Stimulated activated CD4-positive, alpha-beta T cell treated with anti-CD3 and anti-CD28 coated beads, Interleukin-12 subunit alpha, Interleukin-12 subunit beta, amount 100 ng/mL, for 4 hours (primary cell): ENCODE measurements at places on chromosomes 2 and 18.

GRCh38 chr2:43519643-43520221 is 76.1 kb downstream of the THADA start:
- DNase-seq, result no peak

DNA sequence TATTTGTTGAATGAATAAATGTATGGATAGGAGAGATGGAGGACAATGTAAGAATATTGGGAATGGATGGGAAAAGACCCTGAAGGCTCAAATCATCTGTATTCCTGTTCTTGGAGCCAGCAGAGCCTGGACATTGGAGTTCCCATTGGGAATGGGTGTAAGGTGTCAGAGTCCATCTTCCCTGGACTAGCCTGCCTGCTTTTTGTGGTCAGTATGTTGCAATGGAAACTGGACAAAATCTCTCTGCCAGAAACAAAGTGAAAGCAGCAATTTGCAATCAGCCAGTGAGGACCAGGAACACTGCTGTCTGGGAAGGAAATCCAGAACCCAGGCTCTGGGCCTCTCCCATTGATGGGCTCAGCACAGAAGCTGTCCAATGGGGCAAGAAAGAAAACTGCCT is 83.5 kb upstream of the SKOR2 start:
- no peak for DNase-seq

GRCh38 chr2:127596311-127597045 is 49.5 kb upstream of the GPR17 start:
- no peak for DNase-seq

GRCh38 chr18:54075689-54076088 is 148.8 kb downstream of the MBD2 start:
- no peak for DNase-seq

- no peak for DNase-seq
Observed at GRCh38 chr2:102262216-102263129, 48.9 kb upstream of the IL1RL1 start.

GRCh38 chr2:26613241-26614215 is 27.6 kb downstream of the CIB4 start:
- DNase-seq, result no peak

DNA sequence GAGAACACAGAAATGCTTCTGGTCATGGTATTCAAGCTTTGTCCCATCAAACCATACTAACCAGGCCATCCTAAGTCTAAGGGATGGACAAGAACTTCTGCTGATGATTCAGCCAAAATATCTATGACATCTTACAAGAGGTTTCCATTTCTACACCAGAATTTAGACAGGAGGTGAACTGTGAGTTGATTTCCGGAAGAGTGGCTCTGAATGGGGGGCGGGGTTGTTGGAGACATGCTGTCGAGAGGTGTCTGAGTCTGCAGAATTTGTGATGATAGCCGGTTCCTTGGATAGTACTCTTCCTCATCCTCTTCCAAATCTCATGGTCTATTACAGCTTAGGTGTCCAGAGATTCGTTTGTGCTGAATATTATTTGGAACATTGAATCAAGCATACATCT is 408.7 kb upstream of the TCF4 start:
- no peak for DNase-seq

- DNase-seq, result no peak
Observed at GRCh38 chr2:229087267-229087666, 183.8 kb downstream of the PID1 start.

DNA sequence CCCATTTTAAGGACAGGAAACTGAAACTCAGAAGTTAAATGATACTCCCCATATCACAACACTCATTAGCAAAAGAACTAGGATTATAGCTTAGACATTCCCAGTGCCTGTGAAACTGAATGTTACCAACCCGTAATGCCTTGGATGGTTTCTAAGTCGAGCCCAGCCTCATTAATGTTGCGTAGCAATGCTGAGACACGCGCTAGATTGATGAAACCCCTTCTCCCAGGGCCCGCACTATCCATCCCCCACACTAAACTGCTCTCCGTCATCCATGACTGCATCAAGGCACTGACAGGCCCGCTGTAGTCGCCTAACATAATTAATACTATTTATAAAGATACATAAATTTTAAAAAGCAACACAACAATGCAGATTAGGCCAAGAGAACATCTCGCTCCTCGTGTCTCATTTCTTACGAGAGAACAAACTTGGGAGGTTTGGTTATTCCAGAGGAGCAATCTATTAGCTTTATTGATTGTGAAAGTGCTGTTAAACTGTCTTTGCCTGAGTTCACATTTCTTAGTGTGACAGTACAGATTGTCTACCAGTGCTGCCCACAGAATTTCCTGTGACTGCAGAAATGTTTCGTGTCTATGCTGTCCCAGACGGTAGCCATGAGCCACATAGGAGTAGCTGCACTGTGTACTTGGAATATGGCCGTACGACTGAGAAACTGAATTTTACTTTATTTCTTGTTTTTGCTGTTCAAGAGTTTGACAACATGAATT is 312.2 kb upstream of the RAB12 start:
- no peak for DNase-seq

DNA sequence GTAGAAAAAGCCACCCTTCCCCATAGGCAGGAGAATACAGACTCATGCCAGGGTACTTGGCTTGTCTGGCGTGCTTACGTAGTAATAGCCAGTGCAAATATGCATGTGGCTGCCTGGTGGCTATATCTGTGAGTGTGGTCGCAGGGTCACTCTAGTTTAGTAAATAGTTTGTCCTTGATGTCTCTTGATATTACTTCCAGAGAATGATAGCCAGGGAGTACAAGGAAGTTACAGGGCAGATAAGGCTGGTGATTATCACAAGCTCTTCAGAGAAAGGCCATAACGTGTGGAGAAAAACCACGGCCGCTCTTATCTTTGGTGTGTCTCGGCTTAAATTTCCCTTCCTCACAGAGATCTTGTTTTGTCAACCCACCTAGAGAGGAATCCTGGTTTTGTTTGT is 54.3 kb upstream of the SLC39A10 start:
- no peak for DNase-seq

DNA sequence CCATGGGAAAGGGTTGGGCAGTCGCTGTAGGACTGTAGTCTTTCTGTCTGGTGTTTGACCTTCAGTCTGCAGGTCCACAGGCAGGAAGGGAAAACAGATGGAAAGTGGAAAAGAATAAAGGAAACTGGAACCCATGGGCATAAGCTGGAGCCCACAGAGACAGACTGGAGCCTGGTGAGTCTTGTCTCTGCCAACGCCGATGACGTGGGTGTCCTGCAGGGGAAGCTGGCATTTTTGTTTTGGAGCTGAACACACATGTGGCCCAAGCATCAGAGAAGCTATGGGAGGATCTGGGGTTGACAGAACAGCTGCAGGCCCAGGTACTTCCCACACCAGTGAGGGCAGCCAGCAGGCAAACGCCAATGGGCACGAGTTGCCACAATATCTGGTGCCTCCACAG is 28.2 kb upstream of the SOCS6 start:
- DNase-seq, result no peak

DNA sequence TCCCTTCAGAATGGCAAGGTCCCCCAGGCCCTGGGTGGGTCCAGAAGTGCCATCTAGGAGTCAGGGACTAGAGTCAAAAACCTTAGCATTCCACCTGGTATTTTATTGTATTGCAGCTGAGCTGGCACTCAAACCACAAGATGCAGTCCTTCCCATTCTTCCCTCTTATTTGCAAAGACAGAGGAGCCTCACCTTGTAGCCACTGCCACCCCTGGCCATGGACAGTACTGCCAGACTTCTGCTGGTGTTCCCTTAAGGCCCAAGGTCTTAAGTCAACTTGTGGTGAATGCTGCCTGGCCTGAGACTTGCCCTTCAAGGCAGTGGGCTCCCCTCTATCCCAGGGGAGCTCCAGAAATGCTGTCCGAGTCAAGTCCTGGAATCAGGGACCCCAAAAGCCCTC is 6.9 kb downstream of the UGT1A10 start:
- no peak for DNase-seq
